ENCODE measurements at places on chromosomes 2 and 18.

DNA sequence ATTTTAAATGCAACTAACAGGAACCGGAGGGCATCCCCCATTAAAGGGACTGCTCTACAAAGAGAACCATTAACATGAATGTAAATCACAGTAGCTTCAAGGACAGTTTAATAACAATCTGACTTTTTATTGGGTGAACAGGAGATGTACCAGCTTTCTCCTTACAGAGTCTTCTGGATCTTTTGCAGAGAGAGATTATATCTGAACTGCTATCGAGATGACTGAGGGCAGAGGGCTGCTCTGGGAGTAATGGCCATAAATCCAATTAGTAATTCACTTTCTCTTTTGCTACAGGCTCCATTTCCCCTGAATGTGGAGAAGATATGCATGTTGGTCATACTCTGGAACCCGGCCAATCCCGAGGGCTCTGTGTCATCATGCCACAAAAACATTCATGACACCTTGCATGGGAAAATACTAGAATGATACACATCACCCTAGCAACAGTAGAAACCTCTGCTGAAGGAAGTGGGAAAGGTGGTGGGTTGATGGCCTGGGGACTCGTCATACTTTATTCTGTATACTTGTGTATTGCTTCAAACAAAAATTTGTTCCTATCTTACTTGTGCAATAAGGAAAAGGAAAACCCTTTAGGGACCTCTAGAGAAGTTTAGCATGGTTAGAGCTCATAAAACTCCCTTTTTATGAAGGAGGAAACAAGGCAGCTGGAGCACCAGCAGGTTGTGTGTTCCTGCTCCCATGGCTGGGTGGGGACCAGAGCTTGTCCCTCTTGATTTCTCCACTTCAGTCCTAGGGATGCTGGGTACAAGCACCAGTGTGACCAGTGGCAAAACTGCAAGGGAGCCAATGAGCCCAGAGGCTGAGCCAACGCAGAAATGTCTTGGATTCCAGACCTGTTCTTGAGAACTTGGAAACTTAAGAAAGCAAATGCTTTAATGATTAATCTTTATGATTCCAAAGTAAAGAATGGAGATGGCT lies 26.0 kb downstream of the CTAGE1 start:
- no peak for DNase-seq

DNA sequence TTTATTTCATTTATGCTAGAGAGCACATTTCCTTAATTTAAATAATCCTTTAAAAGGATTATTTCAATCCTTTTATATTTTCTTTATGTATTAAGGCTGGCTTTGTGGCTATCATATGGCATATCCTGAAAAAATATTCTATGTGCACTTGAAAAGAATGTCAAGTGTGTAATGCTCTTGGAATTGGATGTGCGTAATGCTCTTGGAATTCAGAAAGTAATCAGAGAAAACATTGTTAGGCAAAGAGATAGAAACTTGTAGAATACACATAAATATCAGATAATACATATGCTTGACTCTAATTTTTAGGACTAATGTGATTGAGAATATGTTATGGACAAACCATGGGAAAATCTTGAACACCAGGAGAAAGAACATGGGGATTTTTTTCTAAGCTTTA lies 197.5 kb upstream of the COL3A1 start:
- DNase-seq = no peak

DNA sequence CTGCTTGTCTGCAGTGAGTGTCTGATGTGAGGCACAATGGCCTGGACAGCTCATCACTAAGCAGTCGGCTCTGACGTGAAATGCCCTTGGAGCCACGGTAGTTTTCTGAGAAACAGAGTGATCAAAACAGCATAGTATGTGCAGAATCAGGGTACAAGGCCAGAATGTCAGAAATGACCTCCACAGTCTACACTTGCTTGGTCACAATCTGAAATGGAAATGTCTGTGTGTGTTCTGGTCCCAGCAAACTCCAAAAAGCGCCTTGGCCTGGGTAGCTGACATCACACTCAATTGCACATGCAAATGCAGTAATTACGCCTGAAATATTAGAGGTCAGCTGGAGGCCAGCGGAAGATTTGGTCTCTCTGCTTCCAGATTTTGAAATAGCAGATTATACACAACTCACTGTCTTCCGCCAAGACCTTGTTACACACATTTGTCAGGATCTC lies 95.4 kb downstream of the CTAGE1 start:
- DNase-seq = no peak

DNA sequence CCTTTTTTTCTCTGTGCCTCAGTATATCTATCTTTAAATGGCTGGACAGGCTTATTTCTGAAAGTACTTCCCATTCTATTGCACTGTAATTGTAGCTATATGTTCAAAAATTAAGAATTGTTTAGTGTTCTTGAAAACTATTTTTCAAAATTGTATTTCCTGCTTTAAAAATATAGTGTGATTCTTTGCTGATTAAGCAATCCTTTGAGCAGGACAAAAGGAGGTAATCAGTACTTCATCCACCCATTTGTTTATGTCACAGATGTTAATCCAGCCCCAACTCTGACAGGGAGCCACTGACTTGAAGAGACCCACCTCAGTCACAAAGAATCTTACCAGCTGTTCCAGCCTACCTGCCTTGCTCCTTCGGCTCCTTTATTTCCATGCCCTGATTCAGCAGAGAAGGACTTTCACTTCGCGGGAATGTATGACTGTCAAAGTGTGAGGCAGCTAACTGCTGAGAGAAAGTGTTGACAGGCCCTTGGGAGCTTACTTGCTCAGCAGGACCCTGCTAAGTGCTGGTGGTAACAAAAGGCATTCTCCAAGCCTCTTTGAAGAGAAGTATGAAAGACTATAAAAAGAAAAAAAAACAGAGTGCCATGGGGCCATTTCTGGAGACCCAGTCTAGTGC lies 393.3 kb upstream of the CYRIA start:
- DNase-seq = no peak

DNA sequence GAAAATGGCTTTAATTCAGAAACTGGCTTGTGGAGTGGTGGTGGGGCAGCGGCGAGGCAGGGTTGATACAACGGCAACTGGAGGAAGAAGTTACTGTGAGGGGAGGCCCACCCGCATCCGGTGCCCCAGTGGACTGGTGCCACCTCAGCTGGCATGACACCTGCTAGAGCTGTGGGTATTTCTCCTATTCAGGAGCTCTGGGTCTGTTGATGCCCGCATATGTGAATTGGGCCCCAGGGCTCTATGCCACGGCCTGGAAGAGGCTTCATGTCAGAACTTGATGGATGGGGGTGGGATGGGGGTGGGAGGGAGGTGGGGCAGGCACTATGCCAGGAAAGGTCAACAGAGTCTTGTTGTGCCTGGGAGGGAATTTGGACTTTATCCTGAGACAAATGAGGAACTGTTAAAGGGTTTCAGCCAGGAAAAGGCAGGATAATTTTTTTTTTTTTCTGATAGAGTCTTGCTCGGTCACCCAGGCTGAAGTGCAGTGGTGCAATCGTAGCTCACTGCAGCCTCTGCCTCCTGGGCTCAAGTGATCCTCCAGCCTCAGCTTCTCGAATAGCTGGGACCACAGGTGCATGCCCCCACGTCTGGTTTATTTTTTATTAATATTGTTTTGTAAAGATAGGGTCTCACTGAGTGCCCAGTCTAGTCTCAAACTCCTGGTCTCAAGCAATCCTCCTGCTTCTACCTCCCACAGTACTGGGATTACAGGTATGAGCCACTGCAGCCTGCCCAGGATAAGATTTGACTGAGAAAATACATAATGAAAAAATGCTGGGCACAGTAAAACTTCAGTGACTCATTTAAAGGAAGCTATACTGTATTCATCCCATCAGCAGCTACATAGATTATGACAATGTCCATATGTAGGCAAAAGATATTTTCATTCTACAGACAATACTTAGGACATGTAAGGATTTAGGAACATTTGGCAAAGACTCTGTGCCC lies 52.6 kb downstream of the SH2D6 start:
- no peak for DNase-seq

DNA sequence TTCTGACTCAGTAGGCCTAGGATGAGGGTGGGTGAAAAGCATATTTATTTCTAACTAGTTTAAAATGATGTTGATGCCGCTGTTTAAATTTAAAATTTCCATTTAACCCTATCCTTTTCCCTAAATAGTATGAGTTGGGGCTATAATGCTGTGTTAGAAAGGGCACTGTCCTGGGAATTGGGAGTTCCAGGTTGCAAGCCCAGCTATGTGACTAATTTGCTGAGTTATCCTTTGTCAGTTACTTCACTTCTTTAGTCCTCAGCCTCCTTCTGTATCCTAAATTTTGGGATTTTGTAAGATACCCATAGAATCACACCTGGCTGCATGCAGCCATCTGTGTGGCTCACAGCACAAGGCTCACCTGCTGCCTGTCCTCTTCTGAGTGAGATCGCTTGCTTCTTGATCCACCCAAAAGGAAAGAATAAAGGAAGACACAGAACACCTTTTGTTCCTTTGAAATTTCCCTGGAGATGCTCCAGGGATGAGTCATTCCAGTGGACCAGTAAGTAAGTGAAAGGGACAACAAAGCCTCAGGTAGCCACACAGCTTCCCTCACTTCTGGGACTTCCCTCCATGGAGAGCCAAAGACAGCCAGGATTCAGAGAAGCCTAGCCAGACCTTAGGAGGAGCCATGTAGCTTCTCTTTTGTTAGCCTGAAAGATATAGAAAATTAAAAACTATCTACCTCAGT lies 97.2 kb downstream of the DTNA start:
- DNase-seq = no peak

DNA sequence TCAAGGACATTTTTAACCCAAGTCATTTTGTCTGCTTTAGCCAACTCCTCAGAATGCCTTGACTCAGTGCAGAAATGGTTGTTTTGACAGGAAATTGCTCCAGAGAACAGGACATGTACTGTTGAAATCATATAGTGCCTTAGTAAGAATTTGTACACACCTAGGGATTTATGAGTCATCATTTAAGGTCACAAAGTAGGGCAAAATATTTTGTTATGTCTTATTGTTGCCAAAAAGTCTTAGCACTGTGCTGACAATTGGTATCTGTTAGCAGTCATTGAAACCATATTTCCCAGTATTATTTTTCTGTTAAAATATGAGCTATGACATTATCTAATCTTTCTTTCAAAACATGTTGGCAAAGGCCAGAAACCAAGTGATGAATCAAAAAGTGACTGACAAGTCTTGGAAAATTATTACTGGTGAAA lies 104.5 kb downstream of the OSBPL6 start:
- DNase-seq = no peak

DNA sequence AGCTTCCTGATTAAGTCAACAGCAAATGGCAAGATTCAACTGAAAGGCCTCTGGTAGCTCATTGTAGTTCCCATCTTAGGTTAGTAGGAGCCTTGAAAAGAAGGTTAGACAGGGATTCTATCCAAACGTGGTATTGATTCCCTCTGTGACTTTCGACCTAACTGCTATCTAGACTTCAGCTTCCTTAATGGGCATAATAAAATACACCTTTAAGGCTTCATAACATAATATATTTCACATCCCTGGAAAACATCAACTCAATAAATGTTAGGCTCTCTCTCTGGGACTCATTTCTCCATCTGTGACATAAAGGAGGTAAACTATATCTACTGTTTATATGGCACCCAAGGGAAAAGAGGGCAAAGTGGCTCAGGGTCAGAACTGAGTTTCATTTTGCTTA lies 60.9 kb downstream of the STK39 start:
- no peak for DNase-seq

DNA sequence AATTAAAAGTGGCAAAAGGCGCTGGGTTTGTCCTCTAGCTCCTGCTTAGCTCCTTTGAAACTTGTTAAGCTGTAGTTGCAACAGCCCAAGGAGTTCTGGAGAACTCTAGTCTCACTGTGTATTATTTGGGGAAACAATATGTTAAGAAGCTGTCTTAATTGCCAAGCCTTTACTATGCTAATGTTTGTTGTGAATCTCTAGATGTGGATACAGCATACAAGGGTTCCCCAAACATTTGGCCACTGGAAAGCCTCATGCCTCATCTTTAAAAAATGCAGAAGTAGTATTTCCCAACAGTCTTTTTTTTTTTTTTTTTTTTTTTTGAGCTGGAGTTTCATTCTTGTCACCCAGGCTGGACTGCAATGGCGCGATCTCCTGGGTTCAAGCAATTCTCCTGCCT lies 236.7 kb downstream of the PRKCE start:
- DNase-seq = no peak

- DNase-seq = no peak
Observed at GRCh38 chr2:31057691-31058090, 80.5 kb downstream of the GALNT14 start.

DNA sequence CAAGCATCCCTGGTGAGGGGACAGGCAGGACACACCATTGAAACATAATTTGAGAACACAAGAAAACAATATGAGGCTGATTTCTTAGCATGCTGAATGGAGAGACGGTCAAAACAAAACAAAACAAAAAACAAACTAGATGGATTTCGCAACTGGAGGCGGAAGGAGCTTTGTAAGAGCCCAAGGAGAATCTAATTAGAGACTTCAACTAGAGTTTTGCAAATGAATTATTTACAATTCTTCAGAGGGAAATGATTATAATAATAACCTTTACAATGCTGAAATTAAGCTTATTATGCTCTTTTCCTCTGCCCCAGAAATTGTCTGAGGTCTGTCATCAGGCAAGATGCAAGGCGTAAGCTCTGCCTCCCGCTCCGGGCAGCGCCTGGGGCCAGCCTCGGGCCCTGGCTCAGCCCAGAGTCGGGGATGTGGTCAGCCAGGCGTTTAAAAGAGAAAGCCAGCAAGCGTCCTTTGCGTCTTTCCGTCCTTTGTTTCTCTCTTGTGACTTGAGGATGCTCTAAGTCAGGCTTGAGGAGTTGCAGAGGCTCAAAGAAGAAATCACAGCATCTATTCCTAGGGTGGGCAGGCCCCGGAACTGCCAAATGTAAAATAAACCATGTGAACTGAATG lies 139.6 kb downstream of the TWIST2 start:
- DNase-seq = no peak
